Substantia nigra (tissue), 51 donors: ENCODE measurements at places on chromosomes 3 and 15.

DNA sequence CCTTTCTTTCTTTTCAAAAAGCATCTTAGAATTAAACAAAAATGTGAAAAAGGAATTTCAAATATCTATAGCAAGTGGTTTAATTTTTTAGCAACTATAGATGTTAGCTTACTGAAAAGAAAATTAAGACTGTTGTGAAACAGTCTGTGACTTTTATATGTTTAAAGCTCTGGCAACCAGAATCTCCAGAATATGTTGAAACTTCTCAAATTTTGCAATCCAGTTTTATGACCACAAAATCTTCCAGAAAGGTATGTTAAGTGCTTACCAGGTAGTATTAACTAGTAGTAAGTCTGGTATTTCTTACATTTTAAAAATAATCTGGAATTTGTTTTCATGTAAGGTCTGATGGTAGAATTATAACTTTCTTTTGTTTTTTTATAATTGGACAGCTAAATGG, 235.0 kb downstream of the SLC9A9 start:
- DNase-seq: no peak

GRCh38 chr3:104856741-104857140, 510.0 kb upstream of the ALCAM start:
- no peak for DNase-seq

- no peak for DNase-seq
Observed at GRCh38 chr3:33194303-33194702, 24.3 kb downstream of the SUSD5 start.

- no peak for DNase-seq
Observed at GRCh38 chr15:31606931-31607497, 280.4 kb downstream of the KLF13 start.

DNA sequence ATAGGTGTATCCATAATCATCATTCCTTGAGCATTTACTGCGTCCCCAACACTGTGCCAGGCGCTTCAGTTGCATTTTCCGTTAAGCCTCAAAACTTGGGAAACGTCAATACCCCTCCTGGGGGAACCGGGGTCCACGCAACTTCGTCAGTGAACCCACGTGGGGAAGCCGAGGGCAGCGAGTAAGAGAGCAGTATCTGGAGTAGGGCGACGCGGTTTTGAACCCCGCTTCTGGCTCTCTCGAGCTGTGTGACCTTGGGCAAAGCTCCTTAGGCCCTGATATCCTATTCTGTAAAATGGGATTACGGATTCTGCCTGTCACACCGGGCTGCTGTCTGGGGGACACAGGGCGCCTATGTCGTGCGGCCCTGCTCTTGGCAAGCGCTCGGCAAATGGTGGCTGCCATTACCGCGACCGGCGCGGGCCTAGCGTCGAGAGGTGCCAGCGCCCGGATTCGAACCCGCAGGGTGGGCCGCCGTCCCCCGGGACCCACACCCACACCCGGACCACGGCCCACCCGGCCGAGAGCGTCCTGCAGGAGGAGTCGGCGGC, 590 bp downstream of the POLG start:
- no peak for DNase-seq
